ENCODE measurements at places on chromosomes 7 and 10.

GRCh38 chr10:6973899-6974298 lies 393.8 kb upstream of the PRKCQ start:
- DNase-seq: no peak

- DNase-seq: no peak
These were observed 23.7 kb downstream of the SHH start for GRCh38 chr7:155788616-155789000.

DNA sequence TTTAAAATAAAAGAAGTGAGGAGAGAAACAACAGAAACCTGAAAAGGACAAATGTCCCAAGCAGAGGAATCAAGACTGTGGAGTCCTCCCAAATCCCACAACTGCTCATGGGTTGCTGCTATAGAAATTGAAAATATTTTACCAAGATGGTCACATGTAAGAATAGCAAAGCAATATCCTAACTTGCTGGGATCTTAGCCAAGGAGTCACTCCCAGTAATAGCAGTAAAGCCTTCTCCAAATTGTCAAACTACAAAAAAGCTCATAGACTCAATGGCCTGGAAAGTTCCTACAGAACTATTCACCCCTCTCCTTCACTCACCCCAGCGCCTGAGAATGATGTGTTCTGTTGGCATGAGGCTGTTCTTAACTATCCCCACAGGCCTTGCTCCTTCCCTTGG lies 186.5 kb downstream of the ELMO1 start:
- DNase-seq: no peak

- DNase-seq: no peak
These were observed 590.9 kb upstream of the MGMT start for GRCh38 chr10:128875956-128876736.

GRCh38 chr10:31000071-31000782 lies 31.4 kb downstream of the ZNF438 start:
- no peak for DNase-seq
